ENCODE measurements at places on chromosomes 13 and 19. TPM values are rescaled to one million over a fixed set of nuclear protein-coding genes. Genes with fewer than 3 reads are reported as not detected.

ZNF534 gene
- polyA plus RNA-seq, result 0.47 TPM

TLE6 gene
- polyA plus RNA-seq, result 0.51 TPM

DAZAP1 gene
- polyA plus RNA-seq, result 71.3 TPM

CFAP97D2 gene
- polyA plus RNA-seq, result not detected

BEST2 gene
- not detected for polyA plus RNA-seq

SHISA7 gene
- 0.16 TPM for polyA plus RNA-seq

ZNF625 gene
- 5.2 TPM for polyA plus RNA-seq

FREM2 gene
- polyA plus RNA-seq, result 11.2 TPM

S1PR4 gene
- polyA plus RNA-seq, result 0.64 TPM

HSD17B14 gene
- polyA plus RNA-seq, result 3.1 TPM

ZNF564 gene
- 4.9 TPM for polyA plus RNA-seq

DCT gene
- 0.16 TPM for polyA plus RNA-seq

NECTIN2 gene
- 46.1 TPM for polyA plus RNA-seq

ZNF844 gene
- 8.5 TPM for polyA plus RNA-seq

FOSB gene
- 12.7 TPM for polyA plus RNA-seq

SRRM5 gene
- 0.33 TPM for polyA plus RNA-seq

SULT2A1 gene
- not detected for polyA plus RNA-seq

POU2F2 gene
- 1.6 TPM for polyA plus RNA-seq

ACER1 gene
- polyA plus RNA-seq, result not detected

ZNF547 gene
- polyA plus RNA-seq, result 3.0 TPM

PEAK3 gene
- not detected for polyA plus RNA-seq

TRIP10 gene
- 67.8 TPM for polyA plus RNA-seq

ATP8A2 gene
- 2.1 TPM for polyA plus RNA-seq

Measured in muscle of back (tissue), 13 donors.